ENCODE measurements at places on chromosomes 7 and 10.

GRCh38 chr10:34864149-34865067 lies 49.3 kb upstream of the PARD3 start:
- no peak for DNase-seq

DNA sequence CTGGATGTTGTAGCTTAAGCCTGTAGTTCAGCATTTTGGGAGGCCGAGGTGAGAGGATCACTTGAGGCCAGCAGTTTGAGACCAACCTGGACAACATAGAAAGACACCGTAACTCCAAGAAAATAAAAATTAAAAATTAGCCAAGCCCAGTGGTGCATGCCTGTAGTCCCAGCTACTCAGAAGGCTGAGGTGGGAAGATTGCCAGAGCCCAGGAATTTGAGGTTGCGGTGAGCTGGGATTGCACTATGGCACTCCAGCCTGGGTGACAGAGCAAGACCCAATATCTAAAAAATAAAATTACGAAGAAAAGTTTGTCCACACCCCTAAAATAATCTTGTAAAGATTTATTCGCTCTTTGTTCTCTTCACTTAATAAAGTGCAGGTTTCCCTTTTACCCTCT lies 951.0 kb downstream of the TYW1 start:
- DNase-seq = no peak

DNA sequence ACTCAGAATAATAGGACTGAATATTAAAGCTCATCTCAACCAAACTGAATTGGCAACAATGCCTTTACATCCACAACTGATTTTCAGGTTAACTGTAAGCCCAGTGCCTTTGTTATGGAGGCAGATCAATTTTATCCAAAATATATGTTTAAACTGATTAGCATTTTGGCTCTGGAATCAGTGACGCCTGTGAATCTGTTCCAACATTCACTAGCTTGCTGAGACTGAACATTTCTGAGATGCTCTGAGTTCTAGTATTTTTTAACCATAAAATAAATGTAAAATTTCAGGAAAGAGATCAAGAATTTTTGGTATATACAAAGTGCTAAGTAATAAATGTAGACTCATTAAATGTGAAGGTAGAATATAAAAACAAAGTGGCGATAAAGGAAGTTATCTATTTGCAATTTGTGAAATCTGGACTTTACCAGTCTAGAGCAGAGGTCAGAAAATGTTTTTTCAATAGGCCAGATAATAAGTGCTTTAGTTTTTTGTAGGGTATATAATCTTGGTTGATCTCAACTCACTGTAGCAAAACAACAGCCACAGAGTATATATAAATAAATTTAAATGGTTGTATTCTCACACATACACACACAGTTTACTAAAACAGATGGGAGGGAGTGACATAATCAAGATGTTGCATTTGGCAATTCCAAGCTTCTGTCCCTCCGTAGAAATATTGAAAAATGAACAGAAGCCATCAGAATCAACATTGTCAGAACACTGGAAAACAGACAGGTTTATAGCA lies 560.3 kb downstream of the ZWINT start:
- DNase-seq = no peak

- no peak for DNase-seq
These were observed 287.0 kb downstream of the MDFIC start for GRCh38 chr7:115208710-115209560.

GRCh38 chr10:123038782-123039631 lies 30.2 kb downstream of the ACADSB start:
- DNase-seq = no peak

GRCh38 chr7:114309729-114310128 lies 104.9 kb upstream of the FOXP2 start:
- no peak for DNase-seq

DNA sequence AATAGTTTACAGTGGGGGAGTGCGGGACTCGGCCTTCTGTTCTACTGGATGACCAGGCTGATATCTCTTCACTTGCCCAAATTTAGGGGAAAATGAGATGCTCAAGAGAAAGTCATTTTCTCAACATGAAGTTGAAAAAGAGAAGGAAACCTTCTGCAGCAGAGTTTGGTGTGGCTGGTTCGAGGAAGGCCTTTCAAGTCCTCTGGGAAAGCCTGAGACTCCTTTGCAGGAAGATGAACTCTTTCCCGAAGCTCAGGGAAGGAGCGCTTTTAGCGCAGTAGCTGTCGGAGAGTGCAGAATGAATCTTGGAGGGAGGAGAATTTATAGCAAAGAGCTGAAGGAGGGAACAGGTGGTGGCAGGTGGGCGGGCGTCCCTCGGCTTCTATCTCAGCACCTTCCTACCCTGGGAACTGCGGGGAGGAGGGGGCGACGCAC lies at the start of gene ATOH7:
Gene ATOH7 (minus strand): TSS at position 297 of the 435 bp plus-strand sequence. CDS start 436 bp downstream, outside the sequence.
- no peak for DNase-seq

DNA sequence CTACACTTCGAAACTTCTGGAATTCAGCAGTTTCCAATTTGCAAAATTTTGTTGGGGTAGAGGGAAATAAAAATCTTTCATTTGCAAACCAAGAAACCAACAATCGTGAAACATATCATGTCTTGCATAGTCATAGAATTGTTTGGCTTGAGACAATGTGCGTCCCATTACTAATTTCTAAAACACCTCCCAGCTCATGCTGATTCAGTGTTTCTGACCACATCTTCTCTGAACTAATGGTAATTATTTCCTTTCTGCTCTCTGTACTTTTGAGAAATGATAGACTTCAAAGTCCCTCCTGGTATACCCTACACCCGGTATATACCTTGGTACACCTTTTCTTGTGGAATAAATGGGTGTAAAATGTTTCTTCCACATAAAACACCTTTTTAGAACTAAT lies 41.8 kb upstream of the TSPAN13 start:
- DNase-seq = peak; percentile 17

- DNase-seq = peak; percentile 16
These were observed 104.2 kb downstream of the KIF20B start for GRCh38 chr10:89805599-89806013.

- no peak for DNase-seq
These were observed 13.8 kb upstream of the KDM7A start for GRCh38 chr7:140190588-140190987.

- no peak for DNase-seq
These were observed 287.1 kb upstream of the C7orf33 start for GRCh38 chr7:148303295-148304082.

DNA sequence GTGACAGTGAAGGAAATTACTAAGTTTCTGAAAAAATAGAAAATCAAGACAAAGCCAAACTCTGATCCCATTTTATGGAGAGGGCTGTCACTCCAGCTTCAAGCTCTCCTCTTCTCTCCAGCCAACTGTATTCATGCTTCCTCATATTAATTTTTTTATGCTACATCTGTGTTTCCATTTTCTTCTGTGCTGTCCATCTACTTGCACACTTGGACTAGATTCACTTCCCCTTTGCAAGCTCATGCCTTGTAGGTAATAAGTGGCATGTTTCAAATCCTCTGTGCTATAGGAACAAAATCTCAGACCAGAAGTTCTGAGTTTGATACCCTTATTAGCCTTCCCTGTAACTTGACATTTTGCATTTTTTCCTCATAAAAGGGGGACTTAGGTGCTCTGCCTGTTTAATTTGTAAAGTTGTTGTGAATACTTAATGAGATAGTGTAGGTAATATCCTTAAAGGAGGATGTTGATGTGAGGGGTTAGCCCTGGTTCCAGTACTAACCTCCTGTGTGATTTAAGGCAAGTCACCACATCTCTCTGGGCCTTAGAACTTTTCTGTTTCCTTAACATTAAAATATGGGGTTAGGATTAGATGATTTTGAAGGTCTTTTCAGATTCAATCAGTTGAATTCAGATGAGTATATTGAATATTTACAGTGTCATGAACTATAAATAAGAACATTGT lies 358.8 kb downstream of the BBS9 start:
- DNase-seq = no peak

DNA sequence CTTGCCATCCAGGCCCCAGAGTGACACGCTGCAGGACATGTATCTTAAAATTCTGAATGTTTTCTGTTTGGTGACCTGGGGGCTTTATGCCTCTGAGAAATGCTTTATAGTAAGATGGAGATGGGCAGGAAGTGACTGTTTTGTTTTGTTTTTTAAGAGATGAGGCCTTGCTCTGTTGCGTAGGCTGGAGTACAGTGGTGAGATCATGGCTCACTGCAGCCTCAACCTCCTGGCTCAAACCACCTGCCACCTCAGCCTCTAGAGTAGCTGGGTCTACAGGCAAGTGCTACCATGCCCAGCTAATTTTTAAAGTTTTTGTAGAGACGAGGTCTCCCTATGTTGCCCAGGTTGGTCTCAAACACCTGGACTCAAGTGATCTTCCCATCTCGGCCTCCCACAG lies 20.6 kb downstream of the ZNF777 start:
- no peak for DNase-seq

GRCh38 chr10:110006358-110007160 lies 1.2 kb upstream of the ADD3 start:
- no peak for DNase-seq

DNA sequence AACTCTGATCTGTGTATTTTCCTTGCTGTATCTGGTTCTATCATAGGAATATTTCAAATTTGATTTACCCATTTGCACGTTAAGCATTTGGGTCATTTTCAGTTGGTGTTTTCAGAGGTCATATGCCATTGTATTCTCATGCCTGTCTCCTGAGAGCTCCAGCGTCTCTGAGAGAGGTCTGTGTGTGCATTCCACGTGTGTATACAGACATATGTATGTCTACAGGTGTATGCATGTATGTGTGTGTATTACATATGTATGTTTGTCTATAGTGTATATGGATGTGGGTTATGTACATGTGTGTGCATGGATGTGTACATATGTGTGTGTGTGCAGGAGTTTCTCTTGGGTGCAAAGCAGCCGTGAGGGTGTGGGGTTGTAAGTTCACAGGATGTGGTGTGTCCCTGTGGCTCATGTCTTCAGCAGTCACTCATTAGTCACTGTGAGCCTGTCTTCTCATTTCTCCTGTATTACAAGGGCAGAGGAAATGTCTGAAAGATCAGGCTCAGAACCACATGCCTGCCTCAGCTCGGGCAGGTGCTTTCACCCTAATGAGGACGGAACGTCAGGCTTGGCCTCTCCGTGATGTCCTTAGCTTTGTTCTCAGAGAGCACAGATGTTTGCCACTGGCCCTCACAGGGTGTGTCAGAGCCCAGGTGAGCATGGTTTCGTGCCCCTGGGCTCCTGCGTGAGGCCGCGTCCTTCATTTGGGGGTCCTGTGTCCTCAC lies 101.6 kb downstream of the NKX6-2 start:
- no peak for DNase-seq

- no peak for DNase-seq
These were observed 19.9 kb upstream of the LMOD2 start for GRCh38 chr7:123635551-123636359.

DNA sequence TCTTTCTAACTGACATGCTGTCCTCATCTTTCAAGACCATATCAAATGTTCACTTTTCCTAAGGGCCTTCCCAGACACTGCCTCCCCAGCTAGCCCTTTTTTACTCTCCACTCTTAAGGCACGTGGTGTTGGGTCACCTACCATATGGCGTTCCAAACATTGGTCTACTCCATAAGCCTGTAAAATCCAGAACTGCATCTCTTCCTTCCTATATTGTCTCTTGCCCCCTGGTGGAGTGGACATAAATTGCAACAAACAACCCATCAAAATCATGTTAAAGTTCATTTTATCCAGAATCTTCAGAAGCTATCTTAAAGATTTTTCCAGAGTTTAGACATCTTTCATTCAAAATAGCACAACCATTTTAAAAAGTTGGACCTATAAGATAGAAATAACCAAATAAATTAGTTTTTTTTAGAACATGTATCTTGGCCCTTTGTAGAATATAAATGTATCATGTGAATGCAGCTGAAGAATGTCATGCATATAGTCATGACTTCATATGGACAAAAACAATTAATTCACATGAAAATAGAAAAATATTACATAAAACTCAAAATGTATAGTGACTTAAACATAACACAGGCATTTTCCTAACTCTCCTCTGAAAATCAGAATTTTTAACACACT lies 180.6 kb upstream of the CHRM2 start:
- no peak for DNase-seq

DNA sequence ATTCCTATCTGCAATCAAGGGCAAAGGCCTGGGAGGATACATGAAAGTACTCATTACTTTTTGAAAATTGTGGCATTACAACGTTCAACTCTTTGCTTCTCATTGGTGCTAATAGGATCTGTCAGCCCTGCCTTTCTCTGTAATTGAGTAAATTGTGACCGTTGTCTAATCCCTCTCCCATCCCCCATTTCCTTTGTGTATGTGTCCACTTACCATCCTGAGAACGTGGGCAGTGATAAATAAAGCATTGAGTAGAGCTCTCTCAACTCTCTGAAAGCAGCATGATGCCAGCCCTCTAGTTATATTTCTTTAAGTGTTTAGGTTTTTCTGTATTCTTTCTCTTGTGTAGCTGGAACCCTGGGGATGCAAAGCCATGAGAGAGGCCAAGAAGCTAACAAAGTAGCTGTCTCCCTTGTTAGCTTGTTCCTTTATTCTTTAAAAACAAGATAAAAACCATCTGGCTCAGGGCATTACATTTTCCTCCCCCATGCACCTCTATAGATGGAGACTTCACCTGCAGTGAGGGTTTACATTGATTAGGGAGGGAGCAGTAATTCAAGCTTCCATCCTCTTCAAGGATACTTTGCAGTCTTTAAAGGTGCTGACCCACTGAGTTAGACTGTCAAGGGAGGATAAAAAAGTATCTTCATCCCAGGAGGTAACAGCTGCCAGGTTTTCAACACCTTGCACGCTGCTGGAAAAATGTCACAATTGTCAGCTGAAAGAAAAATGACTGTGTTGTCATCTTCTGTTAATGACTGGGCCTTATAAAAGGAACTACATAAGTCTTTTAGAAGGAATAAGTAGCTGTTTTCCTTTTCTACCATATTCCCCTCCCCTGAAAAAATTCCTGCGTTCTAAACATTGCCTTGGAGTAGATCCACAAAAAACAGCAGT lies 112.3 kb downstream of the BTRC start:
- DNase-seq = no peak

DNA sequence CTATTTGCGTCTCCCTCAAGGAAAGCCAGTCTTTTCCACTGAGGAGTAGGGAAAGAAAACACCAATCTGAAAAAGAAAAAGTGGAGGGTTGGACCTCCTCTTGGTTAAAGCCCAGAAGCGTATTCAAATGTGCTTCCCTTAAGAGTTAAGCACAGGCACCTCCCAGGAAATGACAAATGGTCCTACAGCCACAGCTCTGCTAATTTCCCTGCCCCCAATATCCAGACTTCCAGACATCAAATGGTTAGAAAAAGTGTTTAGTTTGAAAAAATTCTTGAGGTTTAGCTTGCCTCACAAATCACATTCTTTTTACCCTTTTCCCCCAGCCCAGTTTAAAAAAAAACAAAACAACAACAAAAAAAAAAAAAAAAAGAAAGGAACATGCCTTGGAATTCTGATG lies 19.0 kb upstream of the COL1A2 start:
- DNase-seq = no peak

GRCh38 chr7:17942231-17942630 lies 1.9 kb upstream of the SNX13 start:
- no peak for DNase-seq

- DNase-seq = no peak
These were observed 129.8 kb upstream of the FAM20C start for GRCh38 chr7:62361-63116.

DNA sequence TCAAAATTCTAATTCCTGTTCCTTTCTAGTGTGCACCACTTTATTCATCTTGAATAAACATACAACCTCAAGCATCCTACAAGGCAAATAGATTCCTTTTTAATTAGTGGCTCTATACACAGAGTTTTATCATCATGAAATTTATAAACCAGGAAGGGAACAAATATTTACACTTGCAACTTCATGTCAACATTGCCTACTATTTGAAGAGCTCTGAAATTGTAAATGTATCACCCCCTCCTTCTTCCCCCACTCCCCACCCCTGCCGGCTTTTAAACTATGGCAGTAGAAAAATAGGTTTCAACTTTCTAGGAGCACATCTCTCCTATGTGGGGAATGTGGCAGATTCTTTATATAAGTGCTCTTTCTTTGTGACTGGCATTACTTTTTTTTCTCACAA lies 49.6 kb downstream of the KAT6B start:
- no peak for DNase-seq
